ENCODE measurements at places on chromosomes 16 and 17.

DNA sequence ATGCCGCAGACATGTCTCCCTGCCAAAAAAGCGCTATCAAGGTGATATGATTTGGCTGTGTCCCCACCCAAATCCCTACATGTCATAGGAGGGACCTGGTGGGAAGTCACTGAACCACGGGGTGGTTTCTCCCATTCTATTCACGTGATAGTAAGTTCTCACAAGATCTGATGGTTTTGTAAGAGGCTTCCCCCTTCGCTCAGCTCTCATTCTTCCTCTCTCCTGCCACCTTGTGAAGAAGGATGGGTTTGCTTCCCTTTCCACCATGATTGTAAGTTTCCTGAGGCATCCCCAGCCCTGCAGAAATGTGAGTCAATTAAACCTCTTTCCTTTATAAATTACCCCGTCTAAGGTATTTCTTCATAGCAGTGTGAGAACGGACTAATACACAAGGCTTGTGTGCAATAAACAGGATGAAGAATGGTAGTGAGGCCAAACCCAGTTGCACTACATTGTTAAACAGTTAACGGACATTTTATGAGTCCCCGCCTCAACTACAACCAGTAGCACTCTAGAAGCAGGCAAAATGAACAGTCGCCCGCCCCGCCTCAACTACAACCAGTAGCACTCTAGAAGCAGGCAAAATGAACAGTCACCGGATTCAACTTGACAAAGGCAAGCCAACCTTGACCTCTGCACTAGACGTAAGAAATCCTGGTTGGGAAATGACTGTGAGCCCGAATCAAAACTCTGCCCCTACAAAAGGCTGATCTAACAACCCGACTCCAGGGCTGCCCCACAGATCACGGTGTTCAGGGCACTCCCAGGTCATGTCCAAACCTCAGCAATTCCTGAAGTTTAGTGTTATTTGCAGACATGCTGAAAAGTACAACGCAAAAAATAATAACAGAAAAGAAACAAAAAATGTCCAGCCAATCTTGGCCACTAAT is 26.3 kb downstream of the VPS53 start:
- DNase-seq: no peak

DNA sequence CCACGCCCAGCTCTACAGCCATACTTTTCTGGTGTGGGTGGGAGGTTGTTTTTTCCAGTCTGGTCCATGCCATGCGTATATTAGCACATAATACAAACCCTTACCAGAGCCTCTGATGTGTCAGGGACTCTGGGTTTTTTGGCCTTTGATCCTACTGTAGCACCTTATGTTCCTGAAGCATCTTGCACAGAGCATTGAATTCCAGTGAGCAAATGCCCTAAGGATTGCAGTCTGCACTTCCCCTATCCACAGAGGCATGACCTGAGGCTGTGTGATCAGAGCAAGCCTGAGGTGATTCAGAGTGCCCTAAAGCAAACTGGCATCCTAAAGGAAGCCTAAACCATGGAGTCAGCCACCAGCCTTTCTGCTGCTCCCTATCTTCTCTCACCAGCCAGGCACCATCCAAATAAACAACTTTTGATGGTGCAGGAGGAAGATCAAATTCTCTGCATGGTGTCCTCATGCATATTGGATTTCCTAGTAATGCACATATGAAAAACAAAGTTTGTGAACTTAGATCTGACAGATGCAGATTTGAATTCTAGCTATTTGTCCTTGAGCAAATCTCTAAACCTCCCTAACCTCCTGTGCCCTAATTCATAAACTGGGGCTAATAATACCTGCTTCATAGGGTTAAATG is 41.2 kb upstream of the HAS3 start:
- DNase-seq: no peak

DNA sequence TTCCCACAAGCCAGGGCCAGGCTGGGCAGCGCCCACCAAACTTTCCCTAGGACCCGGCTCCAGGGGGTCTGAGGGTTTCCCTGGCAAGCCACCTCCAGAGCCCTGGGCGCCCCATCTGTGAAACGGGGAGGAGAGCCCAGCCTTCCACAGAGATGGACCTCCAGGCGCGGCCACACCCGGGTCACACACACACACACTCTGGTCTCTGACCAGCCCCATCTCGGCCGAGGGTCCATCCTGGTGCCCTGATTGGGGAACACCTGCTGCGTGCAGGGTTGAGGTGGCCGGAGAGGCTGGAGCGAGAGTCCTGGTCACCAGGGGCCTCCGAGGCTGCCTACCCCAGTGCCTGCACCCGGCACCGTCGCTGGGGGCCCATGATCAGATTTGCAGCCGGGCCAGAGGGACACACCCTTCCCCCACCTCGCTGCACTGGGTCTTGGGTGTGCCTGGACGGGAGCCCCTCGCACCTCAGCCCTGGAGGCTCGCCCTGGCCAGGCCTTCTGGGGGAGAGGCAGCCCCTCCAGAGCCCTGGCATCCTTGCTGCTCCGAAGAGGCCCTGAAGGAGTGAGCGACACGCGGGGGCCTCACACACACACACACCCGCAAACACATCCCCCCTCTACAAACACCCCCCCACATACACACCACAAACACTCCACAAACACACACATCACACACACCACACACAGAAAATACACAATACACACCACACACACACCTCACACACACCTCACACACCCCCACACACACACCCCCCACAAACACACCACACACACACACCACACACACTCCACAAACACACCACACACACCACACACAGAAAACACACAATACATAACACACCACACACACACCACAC is 29.7 kb downstream of the SLC25A10 start:
- DNase-seq: no peak

DNA sequence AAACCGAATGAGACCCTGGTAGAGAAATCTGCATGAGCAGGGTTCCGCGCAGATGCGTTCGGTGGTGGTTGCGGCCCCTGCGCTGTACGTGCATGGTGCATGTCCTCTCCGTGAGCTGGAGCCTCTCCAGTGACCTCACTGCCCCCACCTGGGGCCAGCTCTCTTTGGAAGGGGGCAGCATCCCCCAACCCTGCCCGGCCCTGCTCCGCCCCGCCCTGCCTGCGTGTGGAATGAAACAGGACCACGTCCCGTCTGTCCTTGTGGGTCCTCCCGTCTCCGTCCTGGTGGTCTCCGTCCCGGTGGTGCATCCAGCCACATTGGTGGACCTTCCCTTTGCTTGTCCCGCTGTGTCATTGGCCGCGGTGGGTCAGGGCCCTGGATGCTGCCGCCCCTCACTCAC is 84.9 kb downstream of the AMFR start:
- no peak for DNase-seq

DNA sequence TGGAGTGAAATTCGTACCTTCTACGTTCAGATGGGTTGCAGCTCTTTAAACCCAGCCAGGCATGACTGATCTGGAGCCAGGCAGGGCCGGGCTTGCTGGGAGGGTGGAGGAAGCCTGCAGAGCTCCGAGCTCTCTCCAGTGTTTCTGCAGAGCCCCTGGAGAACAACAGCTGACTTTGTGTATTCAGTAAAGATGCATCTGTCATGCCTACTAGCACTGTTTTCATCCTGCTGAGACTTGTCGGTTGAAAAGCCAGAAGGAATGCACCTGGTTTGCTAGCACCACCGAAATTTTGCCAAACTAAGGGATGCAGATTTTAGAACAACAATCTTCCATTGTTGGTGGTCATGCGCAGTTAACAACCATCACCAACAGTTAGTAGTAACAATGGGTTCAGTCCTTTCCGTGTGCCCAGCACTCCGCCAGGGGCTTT is 22.4 kb upstream of the SCNN1B start:
- peak; percentile 60 for DNase-seq

- no peak for DNase-seq
These were observed 116.5 kb downstream of the ADCY9 start for GRCh38 chr16:3999479-4000325.

- no peak for DNase-seq
These were observed 30.9 kb upstream of the HLF start for GRCh38 chr17:55233840-55234239.

DNA sequence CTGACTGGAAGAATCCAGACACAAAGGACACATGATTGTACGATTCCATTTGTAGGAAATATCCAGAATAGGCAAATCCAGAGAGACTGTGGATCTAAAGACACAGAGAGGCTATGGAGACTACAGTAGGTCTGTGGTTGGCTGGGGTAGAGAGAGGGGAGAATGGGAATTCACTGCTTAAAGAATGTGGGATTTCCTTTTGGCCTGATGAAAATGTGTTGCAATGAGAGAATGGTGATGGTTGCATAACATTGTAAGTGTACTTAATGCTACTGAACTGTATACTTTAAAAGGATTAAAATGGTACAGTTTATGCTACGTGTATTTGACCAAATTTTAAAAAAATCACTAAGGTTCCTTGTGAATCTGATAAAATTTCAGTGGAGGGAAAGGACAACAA is 62.1 kb downstream of the GPRC5B start:
- no peak for DNase-seq

- DNase-seq: no peak
These were observed 50.2 kb downstream of the PDPK1 start for GRCh38 chr16:2587891-2588565.

- no peak for DNase-seq
These were observed 26.3 kb downstream of the ZNF750 start for GRCh38 chr17:82813299-82814051.

DNA sequence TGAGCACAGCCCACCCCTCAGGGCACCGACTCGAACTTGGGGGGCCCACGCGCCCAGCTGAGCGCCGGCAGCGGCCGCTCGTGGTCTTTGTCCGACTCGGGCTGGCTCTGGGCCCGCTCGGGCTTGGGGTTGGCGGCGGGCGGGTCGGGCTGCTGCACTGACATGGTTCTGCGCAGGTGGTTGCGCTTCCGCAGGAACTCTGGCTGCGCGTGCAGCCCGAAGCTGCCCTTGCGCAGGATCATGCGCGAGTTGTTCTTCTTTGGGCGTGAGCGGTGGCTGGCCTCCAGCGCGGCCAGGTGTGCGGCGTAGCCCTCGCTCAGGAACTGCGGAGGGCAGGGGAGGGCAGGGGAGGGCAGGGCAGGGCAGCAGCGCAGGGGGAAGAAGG is 11.1 kb downstream of the PIMREG start:
- no peak for DNase-seq

DNA sequence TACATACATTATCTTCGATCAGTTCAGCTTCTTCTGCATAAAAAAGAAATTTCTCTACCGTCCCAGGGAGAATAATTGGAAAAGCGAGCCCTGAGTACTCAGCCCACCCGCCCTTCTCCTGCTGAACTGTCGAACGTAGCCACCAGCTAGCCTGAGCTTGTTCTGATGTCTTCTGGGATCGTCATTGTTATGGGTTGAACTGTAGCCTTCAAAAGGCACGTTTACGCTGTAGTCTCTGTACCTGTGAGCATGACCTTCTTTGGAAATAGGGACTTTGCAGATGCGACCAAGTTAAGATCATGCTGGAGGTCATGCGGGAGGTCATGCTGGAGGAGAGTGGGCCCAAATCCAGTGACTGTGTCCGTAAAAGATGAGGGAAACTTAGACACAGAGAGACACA is 86.2 kb downstream of the CMIP start:
- DNase-seq: no peak

- DNase-seq: no peak
These were observed 862 bp downstream of the DCAKD start for GRCh38 chr17:45050481-45051059.

DNA sequence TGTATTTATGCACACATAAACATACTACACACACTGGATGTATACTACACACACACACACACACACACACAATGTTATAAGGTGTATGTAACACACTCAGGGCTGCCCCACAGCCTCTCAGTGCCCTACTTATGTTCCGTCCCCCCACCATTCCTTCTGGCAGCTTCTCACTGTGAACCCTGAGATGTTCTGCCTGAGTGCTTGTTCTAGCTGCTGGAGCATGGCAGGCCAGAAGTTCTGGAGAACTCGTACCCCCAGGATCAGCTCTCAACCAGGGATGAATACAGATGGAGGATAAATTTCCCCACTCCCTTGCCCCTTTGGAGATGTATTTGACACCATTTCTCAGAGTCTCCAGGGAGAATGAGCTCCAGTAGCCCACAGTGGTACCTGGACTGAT is 76.4 kb downstream of the CDH13 start:
- no peak for DNase-seq

DNA sequence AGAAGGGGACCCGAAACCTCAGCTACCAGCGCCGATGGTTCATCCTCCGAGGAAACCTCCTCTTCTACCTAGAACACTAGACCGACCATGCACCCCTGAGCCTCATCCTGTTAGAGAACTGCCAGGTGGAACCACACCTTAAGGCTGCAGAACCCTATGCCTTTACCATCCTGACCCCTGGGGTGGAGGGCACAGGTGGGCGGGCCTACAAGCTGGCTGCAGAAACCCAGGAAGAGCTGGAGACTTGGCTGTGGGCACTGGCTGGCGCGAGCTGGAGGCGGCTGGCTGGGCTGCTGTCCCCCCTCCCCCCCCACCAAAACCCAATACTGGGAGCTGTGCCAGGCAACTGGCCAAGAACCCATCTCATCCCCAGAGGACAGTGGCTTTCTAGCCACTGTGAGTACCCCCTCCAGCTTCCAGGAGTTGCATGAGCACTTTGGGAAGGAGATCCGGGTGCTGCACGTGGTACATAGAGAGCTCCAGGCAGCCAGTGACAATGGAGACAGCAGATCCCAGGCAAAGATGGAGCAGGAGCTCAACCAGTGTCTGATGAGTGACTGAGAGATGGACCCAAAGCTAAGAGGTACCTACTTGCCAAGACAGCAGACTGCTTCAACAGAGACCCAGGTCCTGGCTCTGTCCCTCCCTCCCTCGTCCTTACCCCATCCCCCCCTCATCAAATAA is 1.4 kb upstream of the CD2BP2 start:
- no peak for DNase-seq

- DNase-seq: no peak
These were observed 28.5 kb upstream of the SLC38A8 start for GRCh38 chr16:84071121-84071520.

- DNase-seq: peak; percentile 1
These were observed 181.2 kb upstream of the AXIN2 start for GRCh38 chr17:65742403-65743307.

- peak; percentile 98 for DNase-seq
These were observed 5.2 kb upstream of the UNK start for GRCh38 chr17:75779250-75779986.

- DNase-seq: peak; percentile 49
These were observed 702 bp downstream of the NUDT21 start for GRCh38 chr16:56450275-56450985.

DNA sequence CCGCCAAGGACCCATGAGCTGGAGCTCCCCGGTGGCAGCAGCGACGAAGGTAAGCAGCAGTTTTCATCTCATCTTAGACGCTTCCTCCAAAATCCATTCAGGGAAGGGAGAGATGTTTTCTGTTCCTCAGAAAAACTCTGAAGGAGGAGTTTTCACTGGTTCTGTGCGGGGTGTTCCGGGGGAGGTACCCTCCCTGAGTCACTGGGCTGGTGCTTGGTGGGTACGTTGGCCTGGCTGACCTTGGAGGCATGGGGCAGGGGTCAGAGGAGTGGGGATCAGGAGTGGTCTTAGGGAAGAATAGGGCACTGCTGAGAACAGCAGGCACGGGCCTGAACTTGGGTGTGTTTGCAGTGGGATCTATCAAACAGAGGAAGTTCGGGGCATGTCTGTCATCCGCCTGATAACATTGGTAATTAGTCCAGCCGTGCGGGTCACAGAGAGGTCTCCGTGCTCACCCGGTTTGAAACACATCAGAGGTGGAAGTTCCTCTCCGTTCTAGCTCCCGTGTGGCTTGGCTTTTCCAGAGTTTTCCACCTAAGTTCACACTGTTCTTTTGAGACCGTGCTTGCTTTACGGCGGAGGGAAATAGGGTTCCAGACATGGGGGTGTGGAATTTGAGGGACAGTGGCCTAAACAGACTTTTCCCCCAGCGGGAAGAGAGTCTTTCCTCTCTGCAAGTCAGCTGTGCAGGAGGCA is 59.6 kb upstream of the CIBAR2 start:
- DNase-seq: no peak

- DNase-seq: no peak
These were observed 41.0 kb downstream of the HS3ST3B1 start for GRCh38 chr17:14341866-14342265.
